ENCODE measurements at places on chromosomes 3 and 15.

DNA sequence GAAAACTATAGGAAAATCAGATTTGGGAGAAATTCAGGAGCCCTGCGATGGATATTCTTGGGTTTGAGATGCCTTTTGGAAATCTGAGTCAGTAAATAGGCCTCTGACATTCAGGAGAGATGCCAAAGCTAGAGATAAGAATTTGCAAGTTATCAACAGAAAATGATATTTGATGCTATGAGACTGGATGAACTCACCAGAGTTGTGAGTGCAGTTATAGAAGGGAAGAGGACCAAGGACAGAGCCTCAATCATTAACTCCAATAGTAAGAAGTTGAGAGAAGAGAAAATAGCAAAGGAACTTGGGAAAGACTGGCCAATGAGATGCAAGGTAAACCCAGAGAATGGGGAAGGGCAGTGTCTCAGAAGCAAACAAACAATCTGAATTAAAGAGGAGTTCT is 7.9 kb upstream of the ANO10 start:
- no peak for DNase-seq

DNA sequence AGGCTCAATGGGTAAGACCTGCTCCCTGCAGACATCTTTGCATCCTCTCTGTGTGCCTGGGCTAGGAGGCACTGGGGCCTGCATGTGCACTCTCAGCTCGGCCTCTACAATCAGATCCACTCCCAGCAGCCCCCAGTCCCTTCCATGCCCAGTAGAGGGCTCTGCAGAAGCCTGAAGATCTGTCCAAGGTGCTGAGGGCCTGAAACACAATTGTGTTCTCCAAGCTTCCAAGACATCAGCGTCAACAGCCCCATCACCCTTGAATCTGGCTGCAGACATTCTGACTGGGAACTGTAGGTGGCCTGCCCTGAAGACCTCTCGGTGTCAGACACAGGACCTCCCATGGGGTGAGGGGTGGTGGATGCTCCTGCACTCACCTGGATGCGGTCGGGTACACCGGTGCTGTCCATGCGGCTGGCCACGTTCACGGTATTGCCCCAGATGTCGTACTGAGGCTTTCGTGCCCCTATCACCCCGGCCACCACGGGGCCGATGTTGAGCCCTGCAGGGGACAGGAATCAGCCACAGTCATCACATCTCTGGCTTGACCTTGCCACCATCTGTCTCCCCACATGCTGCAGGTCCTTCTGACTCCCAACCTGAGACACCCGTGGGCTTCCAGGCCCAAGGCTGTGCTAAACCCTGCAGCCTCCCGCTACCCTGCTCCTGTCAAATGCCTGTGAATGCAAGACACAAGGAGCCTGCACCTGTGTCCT is 84.7 kb downstream of the SEC22A start:
- DNase-seq, result no peak

GRCh38 chr15:60960517-60960916 is 268.6 kb downstream of the RORA start:
- DNase-seq, result no peak

GRCh38 chr15:61226361-61227256 is 2.5 kb downstream of the RORA start:
- DNase-seq, result no peak

DNA sequence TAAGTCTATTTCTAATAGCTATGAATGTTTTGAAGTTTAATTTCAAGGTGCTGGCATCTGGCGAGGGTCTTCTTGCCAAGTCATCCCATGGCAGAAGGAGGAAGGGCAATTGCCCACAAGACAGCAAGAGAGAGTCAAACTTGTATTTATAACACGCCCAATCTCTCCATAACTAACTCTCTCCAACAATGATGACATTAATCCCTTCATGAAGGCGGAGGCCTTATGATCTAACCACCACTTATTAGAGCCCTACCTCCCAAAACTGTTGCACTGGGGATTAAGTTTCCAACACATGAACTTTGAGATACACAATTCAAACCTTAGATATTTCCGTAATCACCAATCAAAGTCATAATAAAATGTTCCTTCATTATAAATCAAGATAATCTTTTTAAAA is 406.9 kb downstream of the CNTN6 start:
- DNase-seq, result no peak

GRCh38 chr3:75144406-75144805 is 519.7 kb upstream of the FRG2C start:
- DNase-seq, result no peak

DNA sequence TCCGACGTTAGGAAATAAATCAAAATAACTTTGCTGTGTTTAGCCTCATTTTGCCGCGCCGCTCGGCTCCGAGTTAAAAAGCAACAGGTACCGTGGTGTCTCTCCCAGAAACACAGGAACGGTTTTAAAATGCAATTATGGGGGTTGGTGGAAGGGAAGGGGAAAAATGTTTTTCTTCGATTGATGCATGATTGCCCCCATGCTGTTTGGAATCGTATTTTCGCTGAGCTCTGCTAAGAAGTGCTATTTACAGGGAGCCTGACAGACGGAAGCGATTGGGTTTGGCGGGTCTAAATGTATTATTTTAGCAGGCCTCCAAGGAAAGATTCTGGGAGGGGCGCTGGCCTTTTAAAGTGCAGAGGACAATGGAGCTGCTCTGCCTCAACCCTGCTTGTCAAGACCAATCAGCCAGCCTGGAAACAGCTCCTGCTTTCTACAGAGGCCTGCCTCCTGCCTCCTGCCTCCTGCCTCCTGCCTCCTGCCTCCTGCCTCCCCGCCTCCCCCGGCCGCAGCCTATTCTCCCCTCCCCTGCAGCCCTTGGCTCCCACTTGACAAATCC is 156.7 kb upstream of the TLE3 start:
- DNase-seq, result no peak

DNA sequence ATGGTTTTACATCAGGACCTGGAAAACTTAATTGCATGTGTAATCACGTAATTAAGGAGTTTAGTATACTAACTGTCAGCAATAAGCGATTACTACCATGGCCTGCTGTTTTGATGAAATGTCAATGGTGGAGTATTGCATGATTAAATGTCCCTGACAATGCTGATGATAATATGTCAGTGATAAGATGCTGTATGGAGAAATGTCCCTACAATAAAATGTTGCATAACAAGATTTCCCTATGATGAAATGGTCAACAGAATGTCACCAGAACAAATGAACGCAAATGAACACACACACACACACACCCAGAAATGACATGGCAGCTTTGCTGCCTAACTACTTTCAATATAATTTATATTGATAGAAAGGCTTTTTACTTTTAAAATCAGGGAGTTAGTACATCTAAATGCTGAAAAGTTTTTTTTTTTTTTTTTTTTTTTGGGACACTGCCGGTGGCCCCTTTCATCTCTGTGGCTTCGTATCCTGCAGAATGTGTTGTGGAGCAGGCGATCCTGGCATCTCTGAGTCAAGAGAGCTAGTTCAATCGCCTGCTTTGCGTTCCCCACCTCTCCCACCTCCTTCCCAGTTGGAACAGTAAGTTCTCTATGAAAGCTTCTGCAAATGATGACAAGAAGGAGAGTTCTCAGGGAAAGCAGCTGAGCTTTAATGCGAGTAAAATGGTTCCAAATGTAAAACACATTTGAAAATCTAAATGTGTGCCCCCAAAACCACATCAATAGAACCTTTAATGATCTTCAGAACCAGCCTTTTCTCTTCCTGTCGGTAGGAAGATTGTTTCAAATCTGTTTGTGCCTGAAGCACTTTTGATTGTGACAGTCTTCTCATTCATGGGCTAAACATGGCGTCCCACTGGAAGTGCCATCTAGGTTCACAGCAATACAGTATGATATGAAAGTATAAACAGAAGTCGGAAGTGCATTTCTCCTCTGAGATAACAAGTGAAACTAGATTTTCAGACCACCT is 170.1 kb upstream of the GBE1 start:
- no peak for DNase-seq

DNA sequence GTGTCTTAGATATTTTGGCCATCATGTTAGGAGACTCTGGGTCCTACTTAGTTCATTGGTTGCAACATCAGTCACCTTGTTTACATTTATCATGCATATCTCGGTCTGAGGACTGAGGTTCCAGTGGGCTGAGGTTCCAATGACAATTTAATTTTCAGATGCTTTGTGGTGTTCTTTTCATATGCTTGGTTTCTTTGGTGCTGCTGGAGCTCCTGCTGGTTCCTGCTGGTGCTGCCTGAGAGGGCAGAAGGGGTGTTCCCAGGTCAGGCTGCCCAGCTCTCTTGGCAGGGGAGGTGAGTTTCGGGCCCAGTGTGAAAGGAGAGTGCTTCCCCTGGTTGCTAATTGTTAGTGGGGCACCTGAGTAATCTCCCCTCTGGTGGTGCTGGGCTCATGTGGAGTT is 6.9 kb upstream of the KLHL40 start:
- DNase-seq, result no peak

DNA sequence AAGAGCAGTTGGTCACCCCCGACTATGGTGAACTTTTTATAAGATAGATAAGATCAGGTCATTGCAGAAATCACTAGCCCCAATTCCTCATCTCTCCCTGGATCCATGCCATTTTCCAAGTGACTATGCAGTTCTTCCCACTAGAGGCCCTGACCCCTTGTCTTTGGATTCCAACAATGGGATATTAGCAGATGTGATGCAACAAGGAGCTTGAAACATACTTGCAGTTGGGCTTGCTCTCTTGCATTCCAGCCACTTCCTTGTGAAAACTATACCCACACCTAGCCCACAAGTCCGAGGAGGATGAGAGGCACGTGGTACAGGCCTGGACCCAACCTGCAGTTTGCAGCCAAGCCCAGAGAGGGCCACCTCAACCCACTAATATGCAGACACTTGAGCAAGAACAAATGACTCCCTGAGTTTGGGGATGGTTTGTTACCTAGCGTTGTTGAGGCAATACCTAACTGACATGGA is 60.6 kb downstream of the SUCLG2 start:
- no peak for DNase-seq

DNA sequence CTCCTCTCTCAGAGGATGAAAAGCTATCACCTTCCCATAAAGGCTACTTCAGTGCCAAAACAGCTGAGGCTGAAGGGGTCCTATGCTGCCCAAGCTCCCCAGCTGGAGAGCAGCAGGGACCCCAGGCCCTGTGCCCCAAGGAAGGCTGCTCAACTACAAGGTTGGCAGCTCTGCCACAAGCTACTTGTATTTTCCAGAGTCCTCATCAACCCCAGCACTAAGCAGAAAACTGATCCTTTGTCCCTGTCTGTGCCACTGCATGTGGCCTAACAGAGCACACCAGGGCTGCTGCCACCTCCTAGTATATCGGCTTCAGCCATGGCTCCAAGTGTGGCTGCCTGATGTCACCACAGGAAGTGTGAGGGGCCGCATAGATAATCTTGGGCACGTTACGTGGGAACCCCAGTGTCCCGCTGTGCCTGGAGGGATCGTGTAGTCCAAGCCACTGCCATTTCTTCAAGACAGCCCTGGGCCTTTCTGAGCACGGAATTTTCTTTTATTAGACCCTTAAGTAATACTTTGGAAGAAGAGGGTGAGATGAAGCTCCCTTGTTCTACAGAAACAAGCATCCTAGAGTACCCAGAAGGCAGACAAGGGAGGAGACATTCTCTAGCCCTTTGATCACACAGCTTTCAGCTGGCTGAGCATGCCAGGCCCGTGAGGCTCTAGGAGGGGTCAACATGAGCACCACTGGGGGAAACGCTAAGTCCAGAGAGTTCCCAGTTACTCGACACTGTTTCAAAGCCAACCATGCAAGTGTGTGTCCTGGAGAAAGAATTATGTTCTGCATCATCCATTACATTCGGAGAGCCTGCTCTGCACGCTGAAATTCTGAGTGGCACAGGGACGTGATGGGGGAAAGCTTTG is 60.7 kb downstream of the CAPN7 start:
- no peak for DNase-seq

DNA sequence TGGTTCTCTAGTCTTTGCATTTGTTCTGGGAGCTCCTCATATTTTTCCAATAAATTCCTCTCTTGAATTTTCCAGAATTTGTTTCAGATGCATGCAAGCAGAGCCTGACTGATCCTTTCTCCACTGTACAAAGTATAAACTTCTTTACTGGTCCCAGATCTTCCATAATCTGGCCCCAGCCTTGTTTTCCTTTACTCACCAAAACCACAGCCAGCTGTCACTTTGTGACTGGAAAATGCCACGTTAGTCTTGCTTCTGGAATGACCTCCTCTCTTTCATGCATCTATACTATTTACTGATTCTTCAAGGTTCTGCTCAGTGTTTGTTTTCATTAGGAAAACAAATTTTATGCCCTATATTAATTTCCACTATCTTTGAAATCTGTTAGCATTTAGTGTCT is 60.4 kb upstream of the SPPL2A start:
- DNase-seq, result no peak

- no peak for DNase-seq
These were observed 33.0 kb upstream of the NR2E3 start for GRCh38 chr15:71777216-71777943.

DNA sequence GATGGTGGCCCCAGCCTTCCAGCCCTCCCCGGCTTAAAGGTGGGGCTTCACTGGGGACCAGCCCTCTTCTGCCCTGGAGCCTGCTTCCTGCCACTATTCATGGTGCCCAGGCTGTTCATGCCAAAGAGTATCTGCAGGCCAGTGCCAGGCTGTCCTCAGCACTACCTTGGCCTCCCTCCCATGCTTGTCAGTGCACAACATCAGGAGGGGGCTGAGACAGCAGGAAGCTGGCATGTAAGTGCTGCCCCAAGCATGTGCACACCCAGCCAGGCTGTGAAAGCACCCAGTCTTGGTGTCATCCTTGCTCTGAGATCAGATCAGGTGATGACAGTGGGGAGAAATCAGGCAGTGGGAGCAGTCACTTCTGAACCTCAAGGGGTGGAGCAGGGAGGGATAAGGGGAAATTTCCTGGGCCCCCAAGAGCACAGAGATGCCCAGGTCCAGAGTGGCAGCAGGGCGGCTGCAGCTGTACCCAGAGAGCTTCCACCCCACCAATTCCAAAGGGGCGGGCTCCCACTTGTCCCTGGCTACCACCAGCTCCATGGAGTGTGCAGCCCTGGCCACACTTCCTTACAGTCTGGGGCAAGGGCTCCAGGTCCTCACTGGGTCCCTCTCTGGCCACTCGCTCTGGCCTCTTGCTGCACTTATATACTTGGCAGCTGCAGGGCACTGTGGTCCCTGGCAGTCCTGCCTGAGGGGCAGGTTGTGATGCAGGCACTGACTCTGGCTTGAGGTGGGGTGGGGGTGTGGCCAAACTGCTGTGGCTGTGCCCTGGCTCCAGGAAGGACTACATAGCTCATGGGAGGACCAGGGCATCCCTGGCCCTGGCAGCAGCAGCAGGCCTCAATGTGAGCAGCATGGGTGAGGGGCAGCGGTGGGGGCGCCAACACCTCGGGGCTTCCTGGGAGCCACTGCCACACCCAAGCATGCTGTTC is 91.4 kb upstream of the TNFSF10 start:
- no peak for DNase-seq

- no peak for DNase-seq
These were observed 69.8 kb upstream of the SLC4A7 start for GRCh38 chr3:27553886-27554540.

Data from stimulated activated CD8-positive, alpha-beta memory T cell treated with anti-CD3 and anti-CD28 coated beads, Interleukin-4, amount 100 ng/mL, for 4 hours (primary cell).